ENCODE measurements at places on chromosomes 13 and 19. TPM values are rescaled to one million over a fixed set of nuclear protein-coding genes. Genes with fewer than 3 reads are reported as not detected.

- H3K27me3 ChIP-seq, result no peaks in the 10 kb centered on the region
- peak overlapping the region; percentile 66 for H3K27ac ChIP-seq
- DNase-seq, result peak; percentile 99
- peaks cover 49% of the 10 kb centered on the region for H3K4me1 ChIP-seq
- no peaks in the 10 kb centered on the region for H3K36me3 ChIP-seq
- no peak overlapping the region for H3K4me3 ChIP-seq
Measured at GRCh38 chr19:8361921-8362793, 1.8 kb upstream of the ANGPTL4 start.

- no peak overlapping the region for H3K27ac ChIP-seq
- no peaks in the 10 kb centered on the region for H3K27me3 ChIP-seq
- no peaks in the 10 kb centered on the region for H3K36me3 ChIP-seq
- DNase-seq, result no peak
Measured at GRCh38 chr13:21330126-21330861, 128.8 kb downstream of the ZDHHC20 start.

Gene CHAMP1
- total RNA-seq, result 32.1 TPM

DNA sequence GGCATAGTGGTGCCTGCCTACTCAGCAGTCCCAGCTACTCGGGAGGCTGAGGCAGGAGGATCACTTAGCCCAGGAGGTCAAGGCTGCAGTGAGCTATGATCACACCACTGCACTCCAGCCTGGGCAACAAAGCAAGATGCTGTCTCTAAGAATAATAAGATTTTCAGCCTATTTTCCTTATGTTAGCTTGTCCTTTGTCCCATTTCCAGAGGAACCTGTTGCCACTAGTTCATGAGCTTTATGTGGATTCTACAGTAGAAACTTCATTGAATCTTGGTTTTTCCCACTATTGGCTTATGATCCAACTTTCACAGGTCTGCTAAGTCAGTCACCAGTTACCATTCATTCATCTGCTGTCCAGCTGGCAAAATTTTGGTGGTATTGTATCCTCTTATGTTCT is 18.2 kb downstream of the FFAR2 start:
- no peak overlapping the region for H3K27ac ChIP-seq
- H3K4me3 ChIP-seq, result no peak overlapping the region
- no peaks in the 10 kb centered on the region for H3K27me3 ChIP-seq
- peaks cover 4% of the 10 kb centered on the region for H3K4me1 ChIP-seq
- no peaks in the 10 kb centered on the region for H3K36me3 ChIP-seq
- DNase-seq, result no peak

- no peak overlapping the region for H3K27ac ChIP-seq
- H3K4me3 ChIP-seq, result no peak overlapping the region
- no peaks in the 10 kb centered on the region for H3K4me1 ChIP-seq
- no peak for DNase-seq
Measured at GRCh38 chr13:74891610-74892009, 590.4 kb downstream of the TBC1D4 start.

DNA sequence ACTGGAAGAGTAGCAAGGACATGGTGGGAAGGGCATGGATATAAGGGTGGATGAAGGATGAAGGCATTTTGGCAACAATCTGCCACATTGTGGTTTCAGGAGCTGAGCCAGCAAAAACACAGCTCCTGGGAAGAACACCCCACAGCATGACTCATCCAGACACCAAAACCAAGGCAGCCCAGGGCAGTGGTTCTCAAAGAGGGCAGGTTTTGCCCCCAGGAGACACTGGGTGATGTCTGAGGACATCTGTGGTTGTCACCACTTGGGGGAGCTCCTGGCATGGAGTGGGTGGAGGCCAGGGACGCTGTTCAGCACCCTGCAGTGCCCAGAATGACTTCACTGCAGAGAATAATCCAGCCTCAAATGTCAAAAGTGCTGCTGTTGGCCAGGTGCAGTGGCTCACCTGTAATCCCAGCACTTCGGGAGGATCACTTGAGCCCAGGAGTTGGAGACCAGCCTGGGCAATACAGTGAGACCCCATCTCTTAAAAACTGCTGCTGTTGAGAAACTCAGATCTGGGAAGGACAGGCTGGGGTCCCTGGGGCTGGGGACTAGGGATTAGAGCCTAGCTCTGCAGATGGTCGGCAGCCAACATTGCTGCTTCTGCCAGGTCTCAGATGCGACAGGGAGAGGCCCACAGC is 16.1 kb downstream of the ZFR2 start:
- H3K4me3 ChIP-seq, result no peak overlapping the region
- H3K4me1 ChIP-seq, result no peaks in the 10 kb centered on the region
- DNase-seq, result no peak
- no peaks in the 10 kb centered on the region for H3K36me3 ChIP-seq

GRCh38 chr13:72677431-72677830 is 50.0 kb downstream of the MZT1 start:
- H3K4me1 ChIP-seq, result no peaks in the 10 kb centered on the region
- no peak overlapping the region for H3K4me3 ChIP-seq
- H3K27ac ChIP-seq, result no peak overlapping the region
- DNase-seq, result no peak

GRCh38 chr19:5955636-5955935 is 22.4 kb downstream of the RANBP3 start:
- H3K27ac ChIP-seq, result peak overlapping the region; percentile 85
- H3K4me1 ChIP-seq, result peaks cover 67% of the 10 kb centered on the region
- no peak overlapping the region for H3K4me3 ChIP-seq
- H3K36me3 ChIP-seq, result no peaks in the 10 kb centered on the region

Gene ZNF154
- 25.8 TPM for total RNA-seq

DNA sequence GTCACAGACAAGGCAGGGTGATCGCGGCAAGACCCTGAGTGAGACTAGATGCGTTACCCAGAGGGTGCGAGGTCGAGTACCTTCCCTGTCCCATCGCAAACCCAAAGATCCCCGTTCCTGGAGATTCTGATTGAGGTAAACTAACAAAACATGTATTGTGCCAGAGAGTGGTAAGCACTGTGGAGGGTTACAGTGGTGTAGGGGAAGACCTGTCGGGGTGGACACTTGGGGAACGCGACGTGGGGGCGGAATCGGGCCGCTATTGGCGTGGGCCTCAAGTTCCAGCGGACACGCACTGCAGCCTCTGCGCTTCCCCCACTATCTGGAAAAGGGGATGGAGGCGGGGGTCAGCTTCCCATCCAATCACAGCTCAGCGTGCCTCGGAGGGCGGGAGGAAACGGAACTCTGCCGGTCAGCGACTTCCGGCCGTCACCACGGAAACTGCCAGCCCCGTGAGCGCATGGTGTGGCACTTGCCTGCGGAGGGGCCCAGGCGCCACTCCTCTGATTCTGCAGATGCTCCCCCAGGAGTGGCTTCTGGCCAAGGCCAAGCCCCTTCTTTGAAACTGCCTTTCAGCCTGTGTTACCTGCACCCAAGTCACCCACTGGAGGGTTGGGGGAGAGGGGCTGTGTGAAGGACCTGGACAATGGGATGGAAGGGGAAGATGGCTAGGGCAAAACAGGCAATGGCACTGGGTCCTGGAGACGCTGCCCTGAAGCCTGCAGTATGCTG is 1.0 kb upstream of the UBE2M start:
- no peaks in the 10 kb centered on the region for H3K27me3 ChIP-seq
- peak overlapping the region; percentile 90 for H3K4me3 ChIP-seq
- H3K27ac ChIP-seq, result peak overlapping the region; percentile 99
- H3K36me3 ChIP-seq, result peaks cover 14% of the 10 kb centered on the region

- no peaks in the 10 kb centered on the region for H3K27me3 ChIP-seq
- no peaks in the 10 kb centered on the region for H3K36me3 ChIP-seq
- H3K27ac ChIP-seq, result no peak overlapping the region
- H3K4me1 ChIP-seq, result peaks cover 7% of the 10 kb centered on the region
Measured at GRCh38 chr19:18098891-18099622, 1.5 kb downstream of the MAST3 start.

Gene KIR3DL1
- not detected for total RNA-seq

- no peaks in the 10 kb centered on the region for H3K27me3 ChIP-seq
- peaks cover 62% of the 10 kb centered on the region for H3K4me1 ChIP-seq
- H3K4me3 ChIP-seq, result peak overlapping the region; percentile 14
- H3K27ac ChIP-seq, result peak overlapping the region; percentile 96
- H3K36me3 ChIP-seq, result no peaks in the 10 kb centered on the region
- peak; percentile 98 for DNase-seq
Measured at GRCh38 chr13:113647351-113648215, 10.4 kb downstream of the ATP4B start.

Gene LGALS4
- total RNA-seq, result not detected

Gene SIGLECL1
- not detected for total RNA-seq

Gene TMPRSS9
- total RNA-seq, result not detected

DNA sequence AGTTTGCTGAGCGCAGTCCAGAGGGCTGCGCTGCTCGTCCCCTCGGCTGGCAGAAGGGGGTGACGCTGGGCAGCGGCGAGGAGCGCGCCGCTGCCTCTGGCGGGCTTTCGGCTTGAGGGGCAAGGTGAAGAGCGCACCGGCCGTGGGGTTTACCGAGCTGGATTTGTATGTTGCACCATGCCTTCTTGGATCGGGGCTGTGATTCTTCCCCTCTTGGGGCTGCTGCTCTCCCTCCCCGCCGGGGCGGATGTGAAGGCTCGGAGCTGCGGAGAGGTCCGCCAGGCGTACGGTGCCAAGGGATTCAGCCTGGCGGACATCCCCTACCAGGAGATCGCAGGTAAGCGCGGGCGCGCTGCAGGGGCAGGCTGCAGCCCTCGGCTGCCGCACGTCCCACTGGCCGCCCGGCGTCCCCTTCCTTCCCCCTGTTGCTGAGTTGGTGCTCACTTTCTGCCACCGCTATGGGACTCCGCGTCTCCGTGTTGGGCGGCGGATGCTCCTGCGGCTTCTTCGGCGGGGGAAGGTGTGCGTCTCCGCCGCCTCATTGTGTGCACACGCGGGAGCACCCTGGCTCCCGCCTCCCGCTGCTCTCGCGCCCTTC is 772 bp downstream of the GPC6 start:
- no peak for DNase-seq
- no peaks in the 10 kb centered on the region for H3K27me3 ChIP-seq
- no peaks in the 10 kb centered on the region for H3K36me3 ChIP-seq
- peak overlapping the region; percentile 20 for H3K4me3 ChIP-seq
- H3K27ac ChIP-seq, result no peak overlapping the region
- no peaks in the 10 kb centered on the region for H3K4me1 ChIP-seq

Gene SHISA2
- 92.7 TPM for total RNA-seq

DNA sequence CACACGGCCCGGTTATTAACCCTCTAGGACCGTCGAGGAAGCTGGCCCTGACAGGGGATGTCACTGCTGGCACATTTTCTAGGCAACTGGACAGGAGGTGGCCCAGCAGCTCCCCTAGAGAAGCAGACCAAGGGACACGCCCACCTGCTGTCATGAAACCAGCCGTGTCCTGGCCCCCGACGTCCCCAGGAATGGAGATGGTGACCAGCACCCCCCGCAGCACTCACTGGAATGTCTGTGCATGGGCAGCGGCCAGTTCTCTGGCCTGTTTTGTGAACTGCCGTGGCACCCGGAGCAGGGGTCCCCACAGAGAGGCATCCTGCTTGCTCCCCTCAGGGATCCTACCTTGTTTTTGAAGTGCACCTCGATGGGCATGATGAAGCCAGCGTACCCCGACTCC is 17.9 kb downstream of the MLLT1 start:
- peaks cover 21% of the 10 kb centered on the region for H3K4me1 ChIP-seq
- H3K27me3 ChIP-seq, result no peaks in the 10 kb centered on the region
- H3K36me3 ChIP-seq, result peaks cover 10% of the 10 kb centered on the region
- no peak for DNase-seq

DNA sequence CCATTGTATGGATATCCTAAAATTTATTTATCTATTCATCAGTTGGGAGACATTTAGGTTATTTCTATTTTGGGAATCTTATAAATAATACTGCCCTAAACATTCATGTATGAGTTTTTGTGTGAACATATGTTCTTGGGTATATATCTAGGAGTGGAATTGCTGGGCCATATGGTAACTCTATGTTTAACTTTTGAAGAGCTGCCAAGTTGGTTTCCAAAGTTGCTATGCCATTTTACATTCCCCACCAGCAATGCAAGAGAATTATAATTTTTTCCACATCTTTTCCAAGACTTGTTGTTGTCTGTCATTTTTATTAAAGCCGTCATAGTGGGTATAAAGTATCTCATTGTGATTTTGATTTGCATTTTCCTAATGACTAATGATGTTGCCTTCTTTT is 48.2 kb upstream of the CALM3 start:
- H3K4me1 ChIP-seq, result no peaks in the 10 kb centered on the region
- no peaks in the 10 kb centered on the region for H3K36me3 ChIP-seq
- no peaks in the 10 kb centered on the region for H3K27me3 ChIP-seq
- DNase-seq, result no peak

DNA sequence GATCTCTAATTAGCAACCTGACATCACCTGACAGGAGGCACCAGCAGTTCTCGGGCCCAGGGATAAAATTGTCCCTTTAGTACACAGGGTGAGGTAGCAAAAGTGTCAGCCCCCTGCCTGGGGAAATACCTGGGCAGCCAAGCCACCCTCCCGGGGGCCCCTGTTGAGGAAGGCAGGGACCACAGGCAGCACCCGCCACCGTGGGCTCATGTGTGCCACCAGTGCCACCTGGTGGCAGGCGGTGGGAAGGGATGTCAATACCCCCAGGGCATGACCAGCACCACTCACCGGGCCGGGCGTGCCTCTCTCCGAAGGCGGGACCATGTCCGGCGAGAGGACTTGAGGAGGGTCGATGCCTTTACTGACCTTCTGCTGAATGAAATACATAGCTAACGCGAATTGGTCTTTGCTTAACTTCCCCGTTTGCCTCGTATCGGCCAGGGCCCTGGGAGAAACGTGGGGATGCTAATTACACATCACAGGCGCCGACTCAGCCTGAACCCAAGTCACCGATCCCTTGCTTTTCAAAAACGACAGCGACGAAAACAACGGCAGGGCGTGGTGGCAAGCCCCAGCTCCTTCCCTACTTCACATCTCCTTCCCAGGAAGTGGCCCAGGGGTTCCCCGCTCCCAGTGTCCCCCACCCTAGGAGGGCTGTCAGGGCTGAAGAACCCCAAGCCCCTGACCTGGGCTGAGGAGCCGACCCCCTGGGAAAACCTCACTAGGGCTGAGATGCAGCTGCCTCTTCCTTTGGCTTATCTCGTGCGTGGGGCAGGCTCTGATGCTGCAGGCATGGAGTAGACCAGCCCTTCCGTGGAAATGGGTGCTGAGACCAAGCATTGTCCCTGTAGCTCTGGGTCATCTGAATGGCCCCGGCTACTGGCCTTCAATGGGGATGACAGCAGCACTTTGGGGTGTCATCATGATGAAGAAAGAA is 53.8 kb downstream of the EPS15L1 start:
- no peaks in the 10 kb centered on the region for H3K4me1 ChIP-seq
- no peaks in the 10 kb centered on the region for H3K27me3 ChIP-seq
- H3K4me3 ChIP-seq, result no peak overlapping the region
- peak; percentile 61 for DNase-seq
- no peak overlapping the region for H3K27ac ChIP-seq

GRCh38 chr13:80141123-80141849 is 199.6 kb downstream of the SPRY2 start:
- peaks cover 9% of the 10 kb centered on the region for H3K4me1 ChIP-seq
- H3K27me3 ChIP-seq, result no peaks in the 10 kb centered on the region
- no peak overlapping the region for H3K27ac ChIP-seq
- no peak overlapping the region for H3K4me3 ChIP-seq
- H3K36me3 ChIP-seq, result no peaks in the 10 kb centered on the region
- peak; percentile 78 for DNase-seq

Gene DUS3L
- 43.9 TPM for total RNA-seq

DNA sequence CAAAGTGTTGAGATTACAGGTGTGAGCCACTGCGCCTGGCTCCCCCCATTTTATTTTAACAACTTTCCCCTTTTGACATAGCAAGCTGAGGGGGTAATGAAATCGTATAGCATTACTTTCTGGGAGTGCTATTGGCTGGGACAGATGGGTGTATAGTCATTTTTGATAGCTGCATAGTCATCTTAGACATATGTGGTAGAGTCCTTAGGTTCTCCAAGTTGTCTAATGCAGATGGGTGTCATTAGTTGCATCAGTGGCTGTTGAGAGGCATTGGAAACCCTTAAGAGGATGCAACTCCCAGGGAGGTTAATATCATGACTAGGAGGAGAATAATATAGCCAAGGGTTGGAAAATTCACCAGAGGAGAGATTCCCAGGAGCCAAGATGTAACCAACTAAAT is 28.6 kb upstream of the PNMA8B start:
- no peak overlapping the region for H3K27ac ChIP-seq
- H3K4me3 ChIP-seq, result no peak overlapping the region
- H3K4me1 ChIP-seq, result peaks cover under 1% of the 10 kb centered on the region
- H3K27me3 ChIP-seq, result no peaks in the 10 kb centered on the region

Gene CARD8
- total RNA-seq, result 57.2 TPM

Measured in thyroid gland (tissue), 4 donors.